ENCODE measurements at places on chromosomes 2 and 18.
A peak's percentile ranks its signal among the peaks of the same experiment; 100 is the strongest.

GRCh38 chr2:216880509-216881184 is 20.8 kb upstream of the TNP1 start:
- no peak for DNase-seq

GRCh38 chr2:219207884-219208740 is 1.5 kb downstream of the ZFAND2B start:
- no peak for DNase-seq

GRCh38 chr2:9297807-9298206 is 91.2 kb downstream of the ASAP2 start:
- no peak for DNase-seq

DNA sequence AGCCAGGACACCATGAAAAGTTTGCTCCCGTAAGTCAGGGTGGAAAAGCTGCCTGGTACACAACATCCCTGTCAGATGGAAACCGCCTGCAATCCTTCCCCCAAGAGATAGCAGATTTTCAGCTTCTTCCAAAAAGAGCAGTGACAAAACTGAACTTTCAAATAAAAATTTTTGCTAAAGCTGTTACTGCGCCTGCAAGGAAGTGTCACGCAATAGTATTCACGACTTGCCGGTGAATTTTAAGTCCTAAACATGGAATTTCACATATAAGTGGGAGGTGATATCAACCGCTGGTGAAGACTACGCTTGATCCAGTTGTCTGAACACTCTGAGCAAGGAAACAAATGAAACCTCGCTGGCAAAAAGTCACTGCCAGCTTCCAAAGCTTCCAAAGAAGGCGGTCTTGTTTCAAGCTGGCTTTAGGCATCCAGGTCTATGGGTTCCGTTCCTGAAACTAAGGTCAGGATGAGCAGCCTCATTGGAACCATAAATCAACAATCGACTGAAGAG is 2.8 kb downstream of the COL6A3 start:
- no peak for DNase-seq

DNA sequence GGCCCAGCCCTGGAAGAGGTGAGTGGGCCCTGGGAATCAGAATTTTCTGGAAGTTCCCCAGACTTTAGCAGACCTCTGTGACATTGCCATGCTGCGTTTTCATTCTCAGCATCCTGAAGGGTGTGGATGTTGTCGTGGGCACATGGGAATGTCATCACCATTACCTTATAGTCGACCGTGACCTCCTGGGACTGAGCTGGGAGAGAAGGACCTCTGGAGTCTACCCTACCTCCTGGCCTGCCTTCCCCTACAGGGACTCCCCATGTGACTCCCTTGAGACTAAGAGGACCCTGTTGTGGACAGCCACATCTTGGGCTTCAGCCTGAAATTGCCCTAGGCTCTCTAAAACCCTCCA is 43.0 kb downstream of the CNGA3 start:
- no peak for DNase-seq

DNA sequence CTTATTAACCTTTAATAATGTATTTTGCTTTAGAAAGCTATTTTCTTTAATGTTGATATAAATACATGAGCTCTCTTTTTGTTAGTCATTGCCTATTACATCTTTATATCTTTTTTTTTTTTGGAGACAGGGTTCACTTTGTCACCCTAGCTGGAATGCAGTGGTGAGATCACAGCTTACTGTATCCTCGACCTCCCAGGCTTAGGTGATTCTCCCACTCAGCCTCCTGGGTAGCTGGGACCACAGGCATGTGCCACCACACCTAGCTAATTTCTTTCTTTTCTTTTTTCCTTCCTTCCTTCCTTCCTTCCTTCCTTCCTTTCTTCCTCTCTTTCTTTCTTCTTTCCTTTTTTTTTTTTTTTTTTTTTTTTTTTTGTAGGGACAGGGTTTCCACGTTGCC is 15.4 kb downstream of the NAB1 start:
- no peak for DNase-seq

DNA sequence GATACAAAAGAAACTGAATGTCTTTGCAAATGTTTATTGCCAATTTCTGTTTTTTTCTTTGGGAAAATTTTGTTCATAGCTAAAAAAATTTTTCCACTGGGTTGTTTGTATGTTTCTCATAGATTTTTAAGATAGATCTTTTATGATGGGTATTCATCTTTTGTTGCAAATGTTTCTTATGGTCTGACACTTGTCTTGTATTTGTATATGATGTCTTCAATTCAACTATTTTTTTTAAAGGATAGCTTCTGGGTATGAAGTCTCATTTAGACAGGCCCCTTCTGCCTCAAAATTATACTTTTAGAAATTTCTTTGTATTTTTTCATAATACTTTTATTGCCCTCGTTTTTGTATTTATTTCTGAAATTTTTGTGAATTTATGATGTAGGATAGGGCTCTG is 73.8 kb downstream of the KCTD1 start:
- no peak for DNase-seq

DNA sequence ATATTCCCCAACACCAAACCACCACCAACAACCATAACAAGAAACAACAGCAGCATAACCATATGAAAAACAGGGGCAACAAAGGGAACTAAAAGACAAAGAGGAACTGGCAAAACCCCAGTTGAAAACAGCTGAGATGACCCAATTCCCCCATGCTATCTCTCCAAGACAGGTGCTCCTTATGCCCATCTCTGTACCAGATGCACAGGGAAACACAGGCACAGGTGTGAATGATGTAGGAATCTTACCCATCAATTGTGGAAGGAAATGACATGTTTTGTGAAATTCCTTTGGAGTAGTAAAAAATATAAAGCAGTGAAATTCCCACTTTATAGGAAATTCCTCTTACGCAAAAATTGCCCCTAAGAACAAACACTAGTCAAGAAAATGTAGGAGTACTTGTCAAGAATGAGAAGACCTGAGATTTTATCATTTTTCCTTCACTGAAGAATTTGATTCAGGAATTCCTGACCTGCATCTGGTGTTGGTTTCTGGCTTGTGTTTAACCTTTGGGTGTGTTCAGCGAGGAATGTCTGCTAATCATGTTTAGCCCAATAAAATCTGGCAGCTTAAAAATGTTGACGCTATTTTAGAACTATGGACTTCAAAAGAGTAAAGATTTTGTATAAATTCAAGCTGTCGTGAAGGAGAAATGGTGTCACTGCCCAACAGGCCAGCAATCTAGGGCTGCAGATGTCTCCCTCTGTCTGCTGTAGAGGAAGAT is 67.7 kb upstream of the ARHGAP28 start:
- no peak for DNase-seq

DNA sequence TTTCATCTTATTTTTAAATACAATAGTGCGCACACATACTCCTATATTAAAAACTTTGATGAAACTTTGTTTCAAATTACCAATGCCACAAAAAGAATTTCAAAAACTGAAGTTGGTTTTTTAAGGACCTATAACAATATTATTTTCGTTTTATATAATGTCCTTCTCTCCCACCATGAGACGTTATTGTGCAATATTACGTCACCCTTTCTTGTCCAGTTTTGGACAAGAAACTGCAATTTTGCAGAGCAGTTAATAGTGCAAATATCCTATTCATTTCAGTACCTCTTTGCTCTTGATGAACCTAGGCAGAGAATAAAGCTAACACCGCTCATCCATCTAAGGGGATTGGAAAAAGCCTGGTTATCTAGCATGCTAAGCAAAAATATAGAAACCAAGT is 9.7 kb upstream of the ZNF516 start:
- DNase-seq: no peak

DNA sequence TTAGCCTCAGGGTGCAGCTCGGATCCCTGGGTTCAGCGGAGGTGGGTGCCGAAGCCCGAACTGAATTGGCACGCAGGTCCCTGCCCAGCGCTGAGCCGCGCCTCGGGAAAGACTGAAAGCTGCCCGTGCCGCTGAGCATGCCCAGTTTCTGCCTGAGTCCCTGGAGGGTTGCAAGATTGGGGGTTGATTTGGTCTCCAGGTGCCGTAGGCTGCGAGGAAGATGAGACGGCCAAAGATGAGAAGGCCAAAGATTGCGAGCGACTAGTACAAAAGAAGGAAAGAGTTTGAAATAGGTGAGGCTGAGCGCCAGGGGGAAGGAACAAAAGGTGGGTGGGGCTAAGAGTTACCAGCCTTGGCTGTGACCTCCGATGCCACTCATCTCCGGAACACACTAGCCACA is 852 bp upstream of the KCNH7 start:
- DNase-seq: peak; percentile 35

- DNase-seq: no peak
Observed at GRCh38 chr2:27501042-27501441, 4.4 kb downstream of the GCKR start.

Data from NCI-H187 (cell line).